ENCODE measurements at places on chromosomes 3 and 15.
A peak's percentile ranks its signal among the peaks of the same experiment; 100 is the strongest.

DNA sequence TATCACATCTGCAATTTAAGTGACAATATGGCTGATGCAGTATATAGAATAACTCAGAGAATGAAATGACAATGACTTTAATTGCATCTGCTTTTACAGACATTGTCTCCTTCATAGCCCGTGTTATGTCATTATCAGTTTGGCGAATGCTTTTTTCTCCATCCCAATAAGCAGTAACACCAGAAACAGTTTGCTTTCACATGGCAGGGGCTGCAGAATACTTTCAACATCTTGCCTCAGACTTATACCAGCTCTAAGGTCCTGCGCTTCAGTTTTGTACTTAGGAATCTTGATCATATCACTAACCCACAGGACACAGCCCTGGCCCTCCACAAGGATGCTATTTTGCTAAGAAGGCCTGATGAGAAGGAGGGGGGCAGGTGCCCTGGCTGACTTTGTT, 49.9 kb upstream of the SPESP1 start:
- DNase-seq = no peak

DNA sequence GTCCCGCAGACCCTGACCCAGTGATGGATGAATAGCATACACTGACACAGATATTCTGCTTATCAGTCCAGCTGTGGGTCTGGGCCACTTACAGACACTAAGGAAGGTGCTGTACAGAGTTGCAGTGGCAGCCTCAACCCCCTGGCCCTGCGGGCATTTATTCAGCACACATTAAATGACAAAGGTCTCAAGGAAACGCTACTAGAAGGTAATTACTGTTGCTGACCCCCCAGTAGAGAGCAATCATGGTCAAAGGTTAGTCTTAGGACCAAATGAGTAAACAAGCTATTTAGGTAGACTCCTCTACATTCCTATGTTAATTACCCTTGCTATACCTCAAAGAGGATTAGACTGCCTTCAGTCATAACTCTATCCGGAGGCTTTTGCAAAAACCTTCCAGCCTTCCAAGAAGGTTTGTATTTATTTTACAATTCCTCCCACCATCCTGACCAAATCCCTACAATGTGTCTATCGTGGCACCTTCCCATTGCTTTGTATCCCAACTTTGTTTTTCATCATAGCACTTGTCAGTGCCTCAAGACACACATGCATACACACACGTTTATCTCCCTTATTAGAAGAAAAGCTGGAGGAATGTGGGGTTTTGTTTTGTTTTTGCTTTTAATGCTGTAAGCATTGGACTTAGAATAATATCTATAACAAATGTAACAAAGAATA, 227.9 kb downstream of the PYDC2 start:
- no peak for DNase-seq

- DNase-seq = no peak
These were observed 263.6 kb upstream of the AZI2 start for GRCh38 chr3:28612232-28612631.

- no peak for DNase-seq
These were observed 257.0 kb downstream of the NR1D2 start for GRCh38 chr3:24202071-24202470.

DNA sequence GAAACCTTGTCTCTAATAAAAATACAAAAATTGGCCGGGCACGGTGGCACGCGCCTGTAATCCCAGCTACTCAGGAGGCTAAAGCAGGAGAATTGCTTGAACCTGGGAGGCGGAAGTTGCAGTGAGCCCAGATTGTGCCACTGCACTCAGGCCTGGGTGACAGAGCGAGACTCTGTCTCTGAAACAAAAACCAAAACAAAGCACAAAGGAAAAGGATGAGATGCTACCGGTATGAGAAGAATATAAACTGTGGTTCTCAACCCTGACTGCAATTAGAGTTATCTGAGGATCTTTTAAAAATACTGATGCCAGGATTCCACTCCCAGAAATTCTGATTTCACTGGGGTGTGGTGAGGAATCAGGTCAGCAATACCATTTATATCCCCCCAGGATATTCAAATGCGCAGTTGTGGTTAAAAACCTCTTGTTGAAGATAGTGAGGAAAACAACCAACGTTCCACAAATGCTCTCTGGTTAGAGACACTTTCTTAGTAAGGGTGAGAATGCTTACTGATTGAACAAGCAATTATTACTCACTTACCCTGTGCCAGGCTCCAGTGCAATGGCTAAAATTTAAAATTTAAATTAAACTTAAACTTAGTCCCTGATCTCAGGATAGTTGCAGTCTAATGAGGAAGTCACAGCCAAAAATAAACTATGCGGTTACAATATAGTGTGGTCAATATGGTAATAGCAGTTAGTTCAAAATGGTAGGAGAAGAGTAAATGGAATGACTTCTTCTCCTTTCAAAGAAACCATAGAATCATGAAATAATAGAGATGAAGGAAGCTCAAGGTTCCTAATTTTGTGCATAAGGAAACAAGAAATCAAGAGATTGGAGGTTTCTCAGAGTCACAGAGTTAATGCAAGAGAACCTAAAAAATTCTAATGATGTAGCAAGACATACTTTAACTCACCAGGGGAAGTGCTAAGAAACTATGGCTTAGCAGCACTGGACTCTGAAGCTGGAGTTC, 109.5 kb downstream of the SSR3 start:
- DNase-seq = no peak

GRCh38 chr15:44968475-44968874, 12.0 kb downstream of the TERB2 start:
- DNase-seq = no peak

DNA sequence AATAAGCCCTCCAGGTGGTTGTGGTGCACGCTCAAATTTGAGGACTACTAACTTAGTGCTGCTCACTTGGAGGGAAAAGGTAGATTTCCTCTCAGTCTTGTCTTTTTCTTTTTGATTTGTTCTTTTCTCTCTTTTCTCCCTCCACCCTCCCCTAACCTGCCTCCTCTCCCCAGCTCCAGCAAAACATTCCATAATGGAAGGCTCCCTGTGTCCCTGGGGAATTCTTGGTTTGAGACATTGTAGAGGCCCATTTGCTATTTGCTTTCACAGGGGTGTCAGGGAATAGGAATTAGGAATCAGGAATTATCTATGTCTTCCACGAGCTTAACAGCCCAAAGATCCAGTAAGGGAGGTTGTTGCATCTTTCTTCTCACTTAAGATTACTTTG, 136.8 kb upstream of the UMPS start:
- DNase-seq = no peak

DNA sequence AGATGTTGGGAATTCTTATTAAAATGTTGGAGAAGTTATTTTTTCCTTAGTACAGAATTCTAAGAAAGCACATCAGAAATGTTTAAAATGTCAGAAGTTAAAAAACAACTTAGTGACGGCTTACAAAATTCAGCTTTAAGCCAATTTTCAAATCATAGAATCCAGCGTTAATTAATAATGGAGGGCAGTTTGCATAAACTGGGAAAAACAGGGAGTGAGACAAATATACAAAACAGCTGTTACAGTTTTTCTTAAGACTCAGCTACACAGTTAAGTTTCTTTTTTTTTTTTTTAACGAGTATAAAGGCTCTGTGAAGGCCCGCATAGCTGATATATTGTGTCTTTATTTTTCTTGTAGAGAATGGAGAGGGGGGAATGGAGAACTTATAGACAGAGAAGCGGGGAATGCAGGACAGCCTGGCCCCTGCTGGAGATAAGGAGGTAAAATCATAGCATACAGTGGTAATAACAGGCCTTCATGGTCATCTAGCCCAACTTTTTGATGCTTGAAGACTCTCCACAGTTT, 164.4 kb downstream of the BBX start:
- DNase-seq = no peak

DNA sequence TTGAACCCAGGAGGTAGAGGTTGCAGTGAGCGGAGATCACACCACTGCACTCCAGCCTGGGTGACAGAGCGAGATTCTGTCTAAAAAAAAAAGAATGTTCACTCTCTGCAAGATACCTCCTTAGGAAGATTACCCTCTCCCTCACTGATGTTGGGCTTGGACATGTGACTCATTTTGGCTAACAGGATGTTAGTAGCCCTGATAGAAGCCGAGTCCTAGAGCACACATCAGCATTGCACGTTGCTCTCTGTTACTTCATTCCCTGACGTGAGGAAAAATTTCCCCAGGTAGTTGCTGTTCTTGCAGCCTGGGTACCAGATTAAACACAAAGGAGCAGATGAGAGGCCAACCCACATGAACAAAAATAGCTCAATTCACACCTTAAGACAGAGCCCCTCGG, 78.1 kb upstream of the PRICKLE2 start:
- DNase-seq = no peak

- no peak for DNase-seq
These were observed 241.5 kb upstream of the CTDSPL start for GRCh38 chr3:37620071-37620635.

DNA sequence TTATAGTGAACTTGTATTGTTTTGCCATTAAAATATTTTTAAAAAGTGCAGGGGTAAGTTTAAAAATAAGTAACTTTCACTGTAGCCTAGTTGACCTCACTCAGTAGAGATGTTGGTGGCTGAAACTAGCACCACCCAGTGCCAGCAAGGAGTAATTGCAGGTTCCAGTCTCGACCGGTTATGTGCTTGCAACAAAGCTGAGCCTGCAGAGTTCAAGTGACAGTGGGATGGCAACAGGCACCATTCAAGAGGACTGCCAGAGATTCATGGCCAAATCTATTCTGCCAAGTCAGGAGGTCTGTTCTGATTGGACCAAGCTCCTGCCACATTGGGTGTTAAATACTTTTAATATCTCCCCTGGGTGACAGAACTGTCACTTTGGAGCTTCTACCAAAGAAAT, 2.7 kb downstream of the ADAMTS7 start:
- DNase-seq = peak; percentile 52

- DNase-seq = no peak
These were observed 37.1 kb downstream of the TJP1 start for GRCh38 chr15:29785136-29785535.

DNA sequence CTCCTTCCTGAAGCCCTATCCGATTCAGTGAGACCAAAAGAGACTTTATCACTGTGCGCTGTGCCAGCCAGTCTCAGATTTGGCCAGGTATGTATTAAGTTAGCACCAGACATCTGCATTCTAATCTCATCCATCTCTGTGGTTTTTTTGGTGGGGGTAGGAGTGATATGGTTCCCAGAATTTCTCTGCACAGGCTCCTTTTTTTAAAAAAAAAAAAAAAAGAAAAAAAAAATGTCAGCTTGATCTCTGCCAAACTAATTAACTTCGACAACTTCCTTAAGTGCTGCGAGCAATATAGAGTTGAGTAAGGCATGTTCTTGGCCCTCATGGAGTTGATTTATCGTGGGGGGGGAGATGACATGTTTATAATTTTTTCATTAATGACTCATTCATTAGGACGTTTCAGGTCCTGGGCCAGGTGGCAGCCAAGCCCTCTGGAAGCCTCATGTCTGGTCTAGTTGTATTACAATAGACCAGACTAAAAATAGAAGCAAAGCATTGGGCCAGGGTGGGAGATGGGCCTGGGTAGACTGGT, 12.9 kb downstream of the SLCO3A1 start:
- DNase-seq = peak; percentile 62

- no peak for DNase-seq
These were observed 137.7 kb downstream of the TPRG1 start for GRCh38 chr3:189309400-189309975.

DNA sequence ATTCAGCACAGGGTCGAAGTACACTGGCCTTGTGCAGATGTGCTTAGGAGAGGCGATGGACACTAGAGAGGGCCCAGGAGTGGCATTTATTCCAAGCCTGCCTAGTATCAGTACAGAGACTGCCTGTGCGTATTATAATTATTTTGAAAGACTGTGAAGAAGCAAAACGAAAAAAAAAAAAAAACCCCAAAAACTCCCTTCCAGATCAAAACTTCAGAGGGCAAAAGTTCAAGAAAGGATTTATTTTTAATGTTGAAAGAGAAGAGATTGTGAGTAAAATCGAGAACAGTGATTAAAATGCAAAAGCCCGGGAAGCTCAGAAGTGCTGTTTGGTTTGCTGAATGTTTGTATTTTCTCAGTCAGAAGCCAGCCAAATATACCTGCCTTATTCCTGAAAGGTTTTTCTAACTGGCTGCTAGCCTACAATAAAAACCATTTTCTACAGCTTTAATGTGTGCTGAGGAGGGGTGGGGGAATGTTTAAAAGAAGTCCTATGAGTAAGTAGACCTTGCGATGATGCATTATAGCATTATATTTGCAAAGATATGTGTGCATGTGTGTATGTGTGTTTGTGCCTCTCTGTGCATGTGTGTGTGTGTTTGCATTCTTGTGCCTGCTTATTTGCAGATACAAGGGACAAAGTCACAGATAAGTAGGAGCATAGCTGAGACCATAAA, 19.3 kb upstream of the LZTFL1 start:
- no peak for DNase-seq

- no peak for DNase-seq
These were observed 488.9 kb upstream of the RASGRP1 start for GRCh38 chr15:39053480-39053879.

DNA sequence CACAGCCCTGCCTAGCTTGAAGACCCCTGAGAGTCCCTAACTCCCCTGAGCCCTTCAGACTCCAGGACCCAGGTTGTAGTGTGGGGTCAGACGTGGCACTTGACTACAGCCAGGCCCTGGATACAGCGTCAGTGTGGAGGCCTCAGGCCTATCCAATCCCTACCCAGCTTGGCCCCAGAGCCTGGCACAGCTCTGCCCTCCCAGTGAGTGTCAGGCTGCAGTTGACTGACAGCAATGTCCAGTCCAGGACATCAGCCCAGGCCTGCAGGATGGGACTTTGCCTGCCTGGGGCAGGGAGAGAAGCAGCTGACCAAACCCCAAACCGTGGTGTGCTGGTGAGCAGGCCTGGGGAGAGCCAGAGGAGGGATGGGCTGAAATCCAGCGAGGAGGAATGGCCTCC, 27.3 kb downstream of the KLF13 start:
- peak; percentile 81 for DNase-seq

DNA sequence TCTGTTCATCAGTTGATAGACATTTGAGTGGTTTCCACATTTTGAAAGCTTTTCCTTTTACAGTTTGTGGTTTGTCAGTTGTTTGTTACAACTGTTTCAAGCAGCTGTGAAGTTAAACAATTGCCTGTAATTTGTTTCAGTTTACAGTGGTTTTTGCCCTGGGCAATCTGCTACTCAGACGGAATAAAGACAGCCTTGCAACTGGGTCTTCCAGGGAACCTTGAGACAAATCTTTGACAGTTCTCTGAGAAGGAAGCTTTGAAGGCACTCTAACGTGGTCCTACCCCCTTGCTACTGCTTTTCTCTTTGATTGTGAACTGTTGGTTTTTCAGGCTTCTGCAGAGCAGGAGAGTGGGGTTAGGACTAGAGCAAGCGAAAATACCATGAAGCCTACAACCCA, 28.0 kb downstream of the LRRC28 start:
- DNase-seq = no peak

- DNase-seq = peak; percentile 39
These were observed 401.3 kb upstream of the WNT5A start for GRCh38 chr3:55888282-55888885.

- no peak for DNase-seq
These were observed 9.2 kb upstream of the HHLA2 start for GRCh38 chr3:108287146-108287545.

DNA sequence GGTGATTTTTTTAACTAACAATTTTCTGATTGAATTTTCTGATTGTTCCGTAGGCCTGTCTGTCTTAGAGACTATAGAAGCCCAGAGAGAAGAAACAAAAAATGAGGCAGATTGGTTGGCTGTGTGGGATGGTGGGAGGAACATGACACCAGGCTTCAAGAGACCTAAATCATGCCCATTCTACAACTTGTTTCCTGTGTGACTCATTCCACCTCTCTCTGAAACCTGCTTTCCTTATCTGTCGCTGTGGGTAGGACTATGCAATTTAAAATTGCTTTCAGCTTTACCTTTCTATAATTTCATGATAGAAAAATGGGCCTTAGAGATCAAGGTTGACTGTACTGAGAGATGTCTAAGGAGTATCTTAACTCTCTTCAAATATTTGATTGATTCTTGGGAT, 44.5 kb downstream of the OXNAD1 start:
- no peak for DNase-seq

GRCh38 chr15:50302581-50302980, 37.1 kb upstream of the HDC start:
- no peak for DNase-seq

Data from Right ventricle myocardium superior (tissue), 1 donor.